ENCODE measurements at places on chromosomes 1 and 21. TPM values are rescaled to one million over a fixed set of nuclear protein-coding genes. Genes with fewer than 3 reads are reported as not detected.

GRCh38 chr21:40902993-40903392 is 56.0 kb upstream of the DSCAM start:
- no peak for DNase-seq

- no peak for DNase-seq
Observed at GRCh38 chr1:18965206-18966173, 9.0 kb upstream of the IFFO2 start.

DNA sequence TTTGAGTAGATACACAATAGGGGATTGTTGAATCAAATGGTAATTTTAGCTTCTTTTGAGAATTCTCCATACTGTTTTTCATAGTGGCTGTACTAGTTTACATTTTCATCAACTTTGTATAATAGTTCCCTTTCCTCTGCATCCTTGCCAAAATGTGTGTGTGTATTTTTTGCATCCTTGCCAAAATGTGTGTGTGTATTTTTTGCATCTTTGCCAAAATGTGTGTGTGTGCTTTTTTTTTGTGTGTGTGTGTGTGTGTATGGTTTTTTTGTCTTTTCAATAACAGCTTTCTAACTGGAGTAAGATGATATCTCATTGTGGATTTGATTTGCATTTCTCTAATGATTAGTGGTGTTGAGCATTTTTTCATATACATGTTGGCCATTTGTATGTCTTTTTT is 105.4 kb downstream of the ATP6V1G3 start:
- no peak for DNase-seq

DNA sequence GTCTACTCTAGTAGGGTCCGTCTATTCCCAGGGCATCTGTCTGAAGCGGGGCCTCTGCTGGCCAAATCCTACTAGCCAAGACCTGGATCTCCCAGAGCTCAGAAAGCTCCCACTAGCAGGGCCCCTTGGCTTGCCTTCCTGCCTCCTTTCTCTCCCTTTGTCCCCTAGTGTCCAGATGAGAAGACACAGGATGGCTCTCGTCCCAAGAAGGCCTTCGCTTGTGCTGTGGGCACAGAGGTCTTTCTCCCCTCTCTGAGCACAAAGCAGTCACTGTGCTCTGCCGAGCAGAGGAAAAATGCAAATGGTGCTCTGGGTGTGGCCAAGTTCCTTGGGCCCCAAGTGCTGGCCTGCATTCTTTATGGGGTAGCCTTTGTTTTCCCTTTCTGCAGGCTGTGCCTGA is 13.0 kb upstream of the GPR137B start:
- peak; percentile 88 for DNase-seq

AMPD1 gene
- total RNA-seq, result not detected

SPRR2B gene
- total RNA-seq, result not detected

RGS4 gene
- total RNA-seq, result not detected

SLC30A10 gene
- total RNA-seq, result not detected

All from SK-MEL-5 (cell line).